ENCODE measurements at places on chromosomes 6 and 20. TPM values are rescaled to one million over a fixed set of nuclear protein-coding genes. Genes with fewer than 3 reads are reported as not detected.

DNA sequence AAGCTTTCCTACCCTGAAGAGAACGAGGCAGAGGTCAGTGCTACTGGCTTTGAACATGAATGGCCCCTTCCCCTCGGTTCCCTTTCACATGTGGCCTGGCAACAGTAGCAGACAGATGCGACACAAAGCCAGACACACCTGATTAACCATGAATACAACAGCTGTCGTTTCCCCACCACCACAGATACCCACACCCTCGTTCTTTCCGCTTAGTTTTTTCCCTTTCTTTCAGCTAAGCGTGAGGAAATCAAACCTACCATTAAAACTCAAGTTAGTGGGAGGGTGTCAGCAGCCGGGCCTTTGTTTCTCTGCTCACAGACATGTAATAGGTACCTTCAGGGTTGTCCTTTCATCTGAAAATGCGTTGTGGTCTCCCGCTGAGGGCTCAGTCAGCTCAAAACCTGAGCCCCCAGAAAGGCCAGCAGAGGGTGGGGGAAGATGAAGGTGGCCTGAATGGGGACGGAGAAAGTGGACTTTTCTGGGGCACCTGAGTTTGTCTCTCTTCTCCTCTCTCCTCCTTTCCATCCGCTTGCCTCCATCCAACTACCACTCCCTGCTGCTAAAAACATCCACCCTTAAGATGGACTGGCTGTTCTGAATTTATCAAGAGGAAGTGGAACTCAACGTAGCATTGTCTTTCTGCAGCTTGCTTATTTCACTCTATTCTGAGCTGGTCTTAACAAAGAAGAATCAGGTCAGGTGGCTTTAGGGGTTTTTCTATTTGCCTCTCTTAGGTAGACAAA lies 516.6 kb upstream of the JARID2 start:
- no peak for DNase-seq

DNA sequence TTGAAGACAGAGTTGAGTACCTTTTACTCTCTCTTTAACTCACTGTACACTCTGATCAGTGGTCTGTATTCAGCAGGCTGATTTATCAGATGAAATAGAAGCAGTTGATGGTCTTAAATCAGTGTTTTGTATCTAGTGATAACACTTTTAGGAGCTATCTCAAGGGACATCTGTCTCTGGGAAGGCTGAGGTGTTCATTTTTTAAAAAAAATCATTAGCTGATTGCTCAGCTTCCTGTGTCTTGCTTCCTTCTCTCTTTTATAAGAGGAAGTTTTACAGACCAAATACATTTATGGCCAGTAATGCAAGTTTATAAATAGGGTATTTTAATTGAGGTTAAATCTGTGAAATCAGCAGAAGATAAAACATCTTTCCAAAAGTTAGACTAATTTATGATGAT lies 12.0 kb upstream of the CCDC170 start:
- no peak for DNase-seq

- DNase-seq = no peak
These were observed 1088.9 kb upstream of the CITED2 start for GRCh38 chr6:140463312-140463710.

- no peak for DNase-seq
These were observed 15.5 kb downstream of the CCDC167 start for GRCh38 chr6:37483917-37484785.

The CTCFL gene
- not detected for total RNA-seq

The EDN3 gene
- not detected for total RNA-seq
